ENCODE measurements at places on chromosomes 13 and 19.

GRCh38 chr19:55406826-55407549, 600 bp downstream of the UBE2S start:
- H3K36me3 ChIP-seq, result peaks cover 31% of the 10 kb centered on the region
- H3K27ac ChIP-seq, result peak overlapping the region; percentile 20
- peaks cover 34% of the 10 kb centered on the region for H3K4me1 ChIP-seq

DNA sequence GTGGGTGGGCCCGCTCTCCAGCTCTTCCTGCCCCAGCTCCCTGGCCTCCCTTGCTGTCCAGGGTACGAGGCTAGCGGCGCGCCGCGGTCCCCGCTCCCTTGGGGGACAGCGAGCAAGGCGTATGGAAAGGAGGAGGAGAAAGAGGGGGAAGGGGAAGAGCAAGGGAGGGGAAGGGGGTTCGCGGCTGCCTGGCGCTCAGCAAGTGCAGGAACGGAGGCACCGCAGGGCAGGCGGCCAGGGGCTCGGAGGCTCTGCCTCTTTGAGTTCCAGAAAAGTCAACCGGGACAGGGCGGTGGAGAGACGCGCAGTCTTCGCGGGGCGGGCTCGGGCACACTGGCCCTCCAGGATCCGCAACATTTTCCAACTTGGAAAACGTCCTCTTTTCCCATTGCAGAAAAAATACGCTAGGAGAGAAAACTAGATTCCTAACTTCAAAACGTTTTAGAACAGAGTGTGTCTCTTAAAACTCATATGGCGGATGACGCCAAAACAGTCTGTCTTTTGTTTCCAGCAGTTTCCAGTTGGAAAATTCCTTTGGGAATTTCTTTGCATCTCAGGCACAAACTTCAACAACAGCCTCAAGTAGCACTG, 23.1 kb upstream of the TNFRSF19 start:
- H3K36me3 ChIP-seq, result no peaks in the 10 kb centered on the region
- H3K27ac ChIP-seq, result no peak overlapping the region
- peaks cover 11% of the 10 kb centered on the region for H3K27me3 ChIP-seq
- H3K4me1 ChIP-seq, result no peaks in the 10 kb centered on the region
- DNase-seq, result no peak

- DNase-seq, result no peak
- H3K4me3 ChIP-seq, result no peak overlapping the region
- H3K4me1 ChIP-seq, result peaks cover 8% of the 10 kb centered on the region
- peaks cover 5% of the 10 kb centered on the region for H3K27me3 ChIP-seq
Observed at GRCh38 chr19:4149518-4150288, 3.7 kb upstream of the CREB3L3 start.

- H3K27me3 ChIP-seq, result no peaks in the 10 kb centered on the region
- no peak overlapping the region for H3K27ac ChIP-seq
- H3K4me3 ChIP-seq, result no peak overlapping the region
- no peak for DNase-seq
Observed at GRCh38 chr13:27290715-27291114, 20.1 kb downstream of the RASL11A start.

- H3K4me3 ChIP-seq, result peak overlapping the region; percentile 81
- no peaks in the 10 kb centered on the region for H3K27me3 ChIP-seq
- H3K27ac ChIP-seq, result peak overlapping the region; percentile 79
- peaks cover 13% of the 10 kb centered on the region for H3K36me3 ChIP-seq
Observed at GRCh38 chr19:52188822-52189734, 774 bp upstream of the PPP2R1A start.

- no peak overlapping the region for H3K27ac ChIP-seq
- H3K36me3 ChIP-seq, result no peaks in the 10 kb centered on the region
- no peaks in the 10 kb centered on the region for H3K4me1 ChIP-seq
- H3K4me3 ChIP-seq, result no peak overlapping the region
- no peak for DNase-seq
Observed at GRCh38 chr19:18776288-18776594, 14.9 kb downstream of the COMP start.

DNA sequence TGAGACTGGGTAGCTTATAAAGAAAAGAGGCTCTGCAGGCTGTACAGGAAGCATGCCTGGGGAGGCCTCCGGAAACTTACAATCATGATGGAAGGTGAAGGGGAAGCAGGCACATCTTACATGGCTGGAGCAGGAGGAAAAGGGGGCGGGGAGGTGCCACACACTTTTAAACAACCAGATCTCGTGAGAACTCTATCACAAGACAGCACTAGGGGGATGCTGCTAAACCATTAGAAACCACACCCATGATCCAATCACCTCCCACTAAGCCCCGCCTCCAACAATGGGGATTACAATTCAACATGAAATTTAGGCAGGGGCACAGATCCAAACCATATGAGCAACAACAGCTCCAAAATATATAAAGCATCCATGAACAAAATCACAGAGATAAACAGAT, 46.5 kb upstream of the GTF2F2 start:
- DNase-seq, result no peak
- H3K27me3 ChIP-seq, result no peaks in the 10 kb centered on the region
- no peak overlapping the region for H3K27ac ChIP-seq
- H3K4me1 ChIP-seq, result no peaks in the 10 kb centered on the region

DNA sequence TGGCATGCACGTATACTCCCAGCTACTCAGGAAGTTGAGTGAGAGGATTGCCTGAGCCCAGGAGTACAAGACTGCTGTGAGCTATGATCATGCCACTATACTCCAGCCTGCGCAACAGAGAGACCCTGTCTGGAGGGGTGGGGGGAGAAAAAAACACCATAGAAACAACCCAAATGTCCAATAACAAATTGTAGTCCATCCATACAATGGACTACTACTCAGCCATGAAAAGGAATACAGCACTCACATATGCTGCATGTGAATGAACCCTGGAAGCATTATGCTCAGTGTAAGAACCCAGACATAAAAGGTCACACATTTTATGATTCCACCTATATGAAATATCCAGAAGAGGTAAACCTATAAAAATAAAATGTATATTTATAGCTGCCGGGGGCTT, 42.3 kb downstream of the CD320 start:
- no peak overlapping the region for H3K27ac ChIP-seq
- H3K4me3 ChIP-seq, result no peak overlapping the region
- H3K4me1 ChIP-seq, result peaks cover 17% of the 10 kb centered on the region
- no peaks in the 10 kb centered on the region for H3K27me3 ChIP-seq
- H3K36me3 ChIP-seq, result peaks cover 6% of the 10 kb centered on the region

- H3K27ac ChIP-seq, result no peak overlapping the region
- H3K4me1 ChIP-seq, result peaks cover 19% of the 10 kb centered on the region
- H3K27me3 ChIP-seq, result no peaks in the 10 kb centered on the region
- DNase-seq, result no peak
- H3K4me3 ChIP-seq, result no peak overlapping the region
Observed at GRCh38 chr19:32407004-32407992, 1.7 kb downstream of the DPY19L3 start.

DNA sequence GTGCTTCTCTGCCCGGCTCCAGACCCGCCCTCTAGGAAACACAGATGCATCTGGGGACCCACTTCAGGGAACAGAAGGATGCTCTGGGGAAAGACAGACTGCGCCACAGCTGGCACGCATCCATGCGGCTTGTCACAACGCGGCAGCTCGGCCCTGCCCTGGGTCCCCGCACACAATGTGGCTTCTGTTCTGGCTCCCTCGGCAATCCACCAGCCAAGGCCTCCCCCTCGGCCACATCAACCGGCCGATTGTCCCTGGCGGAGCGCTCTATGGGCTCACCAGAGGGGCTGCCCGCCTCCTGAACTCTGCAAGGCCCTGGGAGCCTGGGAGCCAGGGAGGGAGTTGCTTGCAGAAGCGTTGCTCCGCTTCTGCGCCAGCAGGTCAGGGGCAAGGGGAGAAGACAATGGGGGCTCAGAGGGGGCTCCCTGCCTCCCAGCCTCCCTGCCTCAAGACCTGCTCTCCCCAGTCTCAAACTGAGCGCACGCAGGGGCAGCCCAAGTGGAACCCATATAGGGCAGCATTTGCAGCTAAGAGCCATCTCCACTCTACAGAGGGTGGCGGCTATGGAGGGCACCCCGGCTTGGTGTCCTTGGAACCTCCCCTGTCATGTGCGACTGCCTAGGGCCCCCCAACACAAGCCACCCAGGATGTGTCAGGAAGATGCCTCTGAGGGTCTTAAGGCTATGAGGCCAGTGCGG, 37.9 kb downstream of the MLLT1 start:
- H3K36me3 ChIP-seq, result no peaks in the 10 kb centered on the region
- no peak for DNase-seq
- H3K4me3 ChIP-seq, result no peak overlapping the region
- no peak overlapping the region for H3K27ac ChIP-seq
- no peaks in the 10 kb centered on the region for H3K27me3 ChIP-seq

- no peak overlapping the region for H3K27ac ChIP-seq
- H3K4me3 ChIP-seq, result no peak overlapping the region
- H3K4me1 ChIP-seq, result no peaks in the 10 kb centered on the region
- DNase-seq, result no peak
- H3K36me3 ChIP-seq, result no peaks in the 10 kb centered on the region
Observed at GRCh38 chr13:75368167-75368566, 113.8 kb downstream of the TBC1D4 start.

DNA sequence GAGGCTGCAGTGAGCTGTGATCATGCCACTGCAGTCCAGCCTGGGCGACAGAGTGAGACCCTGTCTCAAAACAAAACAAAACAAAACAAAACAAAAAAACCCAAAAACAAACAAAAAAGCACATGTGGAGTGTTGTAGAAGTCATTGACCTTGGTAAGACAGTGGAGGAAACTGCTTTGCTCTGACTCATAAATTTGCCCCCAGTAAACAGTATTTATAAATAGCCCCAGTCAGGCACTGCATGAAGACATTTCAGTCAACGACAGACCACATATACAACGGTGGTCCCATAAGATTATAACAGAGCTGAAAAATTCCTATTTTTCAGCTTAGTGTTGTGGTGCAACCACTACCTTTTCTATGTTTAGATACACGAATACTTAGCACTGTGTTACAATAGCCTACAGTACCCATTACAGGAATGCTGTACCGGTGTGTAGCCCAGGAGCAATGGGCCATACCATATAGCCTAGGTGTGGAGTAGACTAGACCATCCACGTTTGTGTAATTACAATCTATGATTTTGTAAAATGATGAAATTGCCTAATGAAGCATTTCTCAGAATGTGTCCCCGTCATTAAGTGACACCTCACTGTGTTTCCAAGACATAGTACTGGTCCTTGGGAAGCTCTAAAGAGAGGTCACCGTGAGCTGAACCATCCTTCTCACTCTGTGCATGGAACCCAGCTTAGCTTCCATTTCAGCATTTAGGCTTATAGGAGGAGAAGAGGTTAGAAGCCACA, 1.1 kb downstream of the ARL11 start:
- no peak for DNase-seq
- peaks cover 12% of the 10 kb centered on the region for H3K4me1 ChIP-seq
- H3K4me3 ChIP-seq, result peak overlapping the region; percentile 50
- H3K27me3 ChIP-seq, result no peaks in the 10 kb centered on the region
- no peak overlapping the region for H3K27ac ChIP-seq
